ENCODE measurements at places on chromosomes 6 and 20.

DNA sequence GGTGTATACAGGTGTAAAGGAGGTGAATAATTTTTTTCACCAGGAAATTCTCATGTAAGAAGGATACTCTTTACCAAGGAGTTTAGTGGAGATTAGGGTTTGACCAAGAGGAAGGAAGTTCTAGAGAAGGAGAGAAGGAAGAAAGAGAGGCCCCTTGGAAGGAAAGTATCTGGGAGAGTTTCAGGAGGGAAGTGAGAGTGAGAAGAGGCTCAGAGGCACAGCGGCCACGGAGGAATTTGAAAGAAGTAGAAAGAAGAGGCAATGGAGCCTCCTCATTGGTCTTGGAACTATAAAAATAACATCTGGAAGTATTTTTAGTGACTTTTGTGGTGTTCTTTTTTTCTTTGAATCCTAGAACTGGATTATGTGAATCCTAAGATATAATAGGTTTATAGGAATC, 50.8 kb upstream of the MCUR1 start:
- no peak for DNase-seq

GRCh38 chr20:23060629-23061028, 11.2 kb upstream of the THBD start:
- no peak for DNase-seq

- DNase-seq, result no peak
Observed at GRCh38 chr6:111942561-111942960, 69.3 kb upstream of the FYN start.

GRCh38 chr6:16657768-16658167, 103.5 kb downstream of the ATXN1 start:
- no peak for DNase-seq

DNA sequence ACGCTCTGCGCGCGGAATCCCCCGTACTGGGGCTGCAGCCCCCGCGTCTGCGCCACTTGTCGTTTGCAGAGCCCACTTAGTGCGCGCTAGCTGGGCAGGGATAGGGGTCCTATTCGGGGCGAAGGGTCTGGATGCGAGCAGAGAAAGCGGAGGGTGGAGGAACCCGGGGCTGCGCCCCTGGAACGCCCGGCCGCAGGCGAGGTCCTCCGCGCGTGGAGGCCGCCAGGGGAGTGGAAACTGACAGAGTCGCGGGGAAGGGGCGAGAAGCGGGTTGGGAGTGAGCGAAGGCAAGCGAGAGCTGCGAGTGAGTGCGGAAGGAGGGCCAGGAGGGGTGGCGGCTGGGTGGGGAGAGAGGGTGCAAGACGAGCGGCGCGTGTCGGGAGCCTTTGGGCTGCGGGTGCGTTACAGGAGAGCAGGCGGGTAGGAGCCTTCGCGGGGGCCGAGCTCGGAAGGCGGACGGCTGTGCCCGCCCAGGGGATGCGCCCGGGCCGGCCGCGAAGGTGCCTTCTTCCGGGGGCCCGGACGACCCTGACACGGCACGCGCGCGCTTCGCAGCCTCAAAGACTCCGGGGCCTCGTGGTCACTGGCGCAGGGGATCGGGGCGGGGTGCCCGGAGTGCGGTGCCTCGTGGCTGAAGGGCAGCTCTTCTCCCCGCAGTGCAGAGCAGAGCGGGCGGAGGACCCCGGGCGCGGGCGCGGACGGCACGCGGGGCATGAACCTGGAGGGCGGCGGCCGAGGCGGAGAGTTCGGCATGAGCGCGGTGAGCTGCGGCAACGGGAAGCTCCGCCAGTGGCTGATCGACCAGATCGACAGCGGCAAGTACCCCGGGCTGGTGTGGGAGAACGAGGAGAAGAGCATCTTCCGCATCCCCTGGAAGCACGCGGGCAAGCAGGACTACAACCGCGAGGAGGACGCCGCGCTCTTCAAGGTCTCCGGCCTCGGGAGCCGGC, 1.2 kb downstream of the IRF4 start:
- DNase-seq, result no peak

DNA sequence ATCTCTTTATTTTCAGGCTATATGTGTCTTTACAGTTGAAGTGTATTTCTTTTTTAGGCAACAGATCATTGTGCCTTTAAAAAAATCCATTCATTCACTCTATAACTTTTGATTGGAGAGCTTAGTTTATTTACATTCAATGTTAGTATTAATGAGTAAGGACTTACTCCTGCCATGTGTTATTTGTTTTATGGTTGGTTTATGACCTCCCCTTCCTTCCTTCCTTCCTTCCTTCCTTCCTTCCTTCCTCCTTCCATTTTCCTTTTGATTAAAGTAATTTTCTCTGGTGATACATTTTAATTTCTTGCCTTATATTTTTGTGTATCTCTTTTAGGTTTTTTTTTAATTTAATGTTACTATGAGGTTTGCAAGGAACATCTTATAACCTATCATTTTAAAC, 1005.3 kb upstream of the EPHA7 start:
- DNase-seq, result no peak

DNA sequence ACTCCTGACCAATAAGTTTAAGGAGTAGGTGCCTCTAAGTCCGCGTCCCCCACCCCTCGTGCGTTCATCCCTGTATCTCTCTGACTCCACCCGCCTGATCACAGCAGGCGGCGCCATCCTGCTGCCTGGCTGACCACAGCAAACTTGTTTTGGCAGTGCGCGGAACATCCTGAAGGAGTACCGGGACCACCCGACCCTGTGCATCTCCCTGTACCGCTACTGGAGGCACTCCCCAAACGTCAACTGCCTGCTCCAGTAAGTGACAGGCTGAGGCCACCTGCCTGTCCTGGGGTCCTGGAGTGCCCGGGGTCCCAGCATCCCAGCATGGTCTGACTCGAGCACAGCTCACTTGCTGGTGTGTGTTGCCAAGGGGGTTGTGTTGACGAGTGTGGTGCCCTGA, 19.0 kb downstream of the PNLDC1 start:
- DNase-seq, result no peak

DNA sequence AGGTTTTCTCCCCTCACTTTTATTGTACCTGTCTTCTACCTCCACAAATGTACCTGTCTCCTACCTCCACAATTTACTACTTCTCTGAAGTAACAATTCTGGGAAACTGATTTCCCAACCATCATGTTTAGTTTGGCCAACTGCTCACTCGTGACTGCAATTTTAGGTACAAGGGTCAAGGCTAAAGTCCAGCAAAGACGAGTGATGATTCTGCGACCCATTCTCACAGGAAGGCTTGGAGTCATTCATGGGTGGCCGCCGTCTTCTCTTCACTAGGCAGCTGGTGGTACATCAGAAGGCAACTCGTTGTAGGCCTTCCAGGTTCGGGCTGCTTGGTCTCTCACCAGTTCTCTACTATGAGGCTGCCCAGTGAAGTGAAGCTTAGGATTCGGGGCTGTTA, 483.8 kb upstream of the JARID2 start:
- no peak for DNase-seq

- DNase-seq, result no peak
Observed at GRCh38 chr6:166718516-166718915, 91.5 kb upstream of the RPS6KA2 start.

DNA sequence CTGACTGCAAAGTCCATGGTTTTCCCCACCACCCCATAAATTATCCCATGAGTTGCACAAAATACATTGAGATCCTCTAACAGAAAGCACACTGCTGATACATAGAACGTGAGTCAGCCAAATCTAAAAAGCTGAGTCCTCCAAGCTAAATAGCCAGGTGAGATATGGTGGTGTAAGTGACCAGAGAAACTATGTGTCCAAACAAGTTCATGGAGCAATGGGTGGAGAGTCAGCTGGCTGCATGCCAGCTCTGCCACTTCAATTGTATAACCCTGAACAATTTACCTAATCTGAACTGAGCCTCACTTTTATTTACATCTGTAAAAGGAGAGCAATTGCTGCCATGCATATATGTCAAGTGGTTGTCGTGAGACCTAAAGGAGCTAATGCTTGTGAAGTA, 9.7 kb downstream of the SNAP25 start:
- DNase-seq, result no peak

- DNase-seq, result peak; percentile 79
Observed at GRCh38 chr6:81753711-81754577, 1.5 kb upstream of the TENT5A start.
